Thoracic aorta (tissue), 2 donors: ENCODE measurements at places on chromosomes 2 and 18. TPM values are rescaled to one million over a fixed set of nuclear protein-coding genes. Genes with fewer than 3 reads are reported as not detected.

SERPINB2 gene
- 9.3 TPM for total RNA-seq

IAH1 gene
- 53.6 TPM for total RNA-seq

NFATC1 gene
- 27.6 TPM for total RNA-seq

OST4 gene
- 147 TPM for total RNA-seq

MALL gene
- total RNA-seq = 27.6 TPM

CNTNAP5 gene
- not detected for total RNA-seq

EFEMP1 gene
- total RNA-seq = 1,782 TPM

VWA3B gene
- total RNA-seq = not detected

IL1F10 gene
- total RNA-seq = not detected

OSBPL6 gene
- total RNA-seq = 0.95 TPM

IL36B gene
- not detected for total RNA-seq

VAMP8 gene
- 30.9 TPM for total RNA-seq

LAPTM4A gene
- total RNA-seq = 200 TPM

C2orf78 gene
- not detected for total RNA-seq

CHRND gene
- not detected for total RNA-seq

LCT gene
- total RNA-seq = not detected

SERPINB5 gene
- total RNA-seq = 0.63 TPM

FBXO15 gene
- total RNA-seq = 1.8 TPM

NGEF gene
- 0.81 TPM for total RNA-seq

NTSR2 gene
- total RNA-seq = not detected

GAD1 gene
- total RNA-seq = 5.5 TPM

MYL1 gene
- total RNA-seq = not detected

MEP1B gene
- not detected for total RNA-seq

KCNK3 gene
- 6.9 TPM for total RNA-seq

KDM3A gene
- 74.6 TPM for total RNA-seq

KCNJ3 gene
- 2.8 TPM for total RNA-seq

PDE11A gene
- total RNA-seq = 0.28 TPM

CTAGE1 gene
- total RNA-seq = not detected

SLC9A4 gene
- 1.4 TPM for total RNA-seq

ALPI gene
- not detected for total RNA-seq

TTR gene
- total RNA-seq = not detected

KLF7 gene
- 28.3 TPM for total RNA-seq

STARD6 gene
- total RNA-seq = not detected

ZNF804A gene
- total RNA-seq = 0.14 TPM

CFC1B gene
- not detected for total RNA-seq

IL1R2 gene
- total RNA-seq = 47.7 TPM

LOXL3 gene
- 24.9 TPM for total RNA-seq

MC5R gene
- not detected for total RNA-seq

ADI1 gene
- total RNA-seq = 126 TPM
